ENCODE measurements at places on chromosomes 1 and 21.

GRCh38 chr1:230548357-230548756, 93.9 kb upstream of the COG2 start:
- no peak for DNase-seq

GRCh38 chr21:43763901-43764523, 12.1 kb downstream of the CSTB start:
- no peak for DNase-seq

- peak; percentile 34 for DNase-seq
Measured at GRCh38 chr1:211135342-211135950, 1.5 kb upstream of the KCNH1 start.

- no peak for DNase-seq
Measured at GRCh38 chr1:19658186-19658585, 6.5 kb upstream of the HTR6 start.

- no peak for DNase-seq
Measured at GRCh38 chr1:36524359-36525062, 41.8 kb upstream of the CSF3R start.

DNA sequence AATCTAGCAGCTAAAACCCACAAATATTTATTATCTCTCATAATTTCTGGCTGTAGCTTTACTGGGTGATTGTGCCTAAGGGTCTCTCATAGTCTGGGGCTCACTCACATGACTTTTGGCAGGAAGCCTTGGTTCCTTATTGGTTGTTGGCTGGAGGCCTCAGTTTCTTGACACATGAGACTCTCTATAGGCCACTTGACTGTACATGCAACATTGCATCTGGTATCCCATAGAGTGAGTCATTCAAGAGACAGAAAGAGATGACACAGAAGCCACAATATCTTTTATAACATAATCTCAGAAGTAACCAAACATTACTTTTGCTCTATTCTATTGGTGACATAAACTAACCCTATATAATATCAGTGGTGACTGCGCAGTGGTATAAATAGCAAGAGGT, 128.5 kb upstream of the HNRNPU start:
- DNase-seq: no peak

- DNase-seq: no peak
Measured at GRCh38 chr1:168373869-168374268, 93.2 kb downstream of the TBX19 start.

- no peak for DNase-seq
Measured at GRCh38 chr1:238991765-238992495, 394.4 kb upstream of the CHRM3 start.

DNA sequence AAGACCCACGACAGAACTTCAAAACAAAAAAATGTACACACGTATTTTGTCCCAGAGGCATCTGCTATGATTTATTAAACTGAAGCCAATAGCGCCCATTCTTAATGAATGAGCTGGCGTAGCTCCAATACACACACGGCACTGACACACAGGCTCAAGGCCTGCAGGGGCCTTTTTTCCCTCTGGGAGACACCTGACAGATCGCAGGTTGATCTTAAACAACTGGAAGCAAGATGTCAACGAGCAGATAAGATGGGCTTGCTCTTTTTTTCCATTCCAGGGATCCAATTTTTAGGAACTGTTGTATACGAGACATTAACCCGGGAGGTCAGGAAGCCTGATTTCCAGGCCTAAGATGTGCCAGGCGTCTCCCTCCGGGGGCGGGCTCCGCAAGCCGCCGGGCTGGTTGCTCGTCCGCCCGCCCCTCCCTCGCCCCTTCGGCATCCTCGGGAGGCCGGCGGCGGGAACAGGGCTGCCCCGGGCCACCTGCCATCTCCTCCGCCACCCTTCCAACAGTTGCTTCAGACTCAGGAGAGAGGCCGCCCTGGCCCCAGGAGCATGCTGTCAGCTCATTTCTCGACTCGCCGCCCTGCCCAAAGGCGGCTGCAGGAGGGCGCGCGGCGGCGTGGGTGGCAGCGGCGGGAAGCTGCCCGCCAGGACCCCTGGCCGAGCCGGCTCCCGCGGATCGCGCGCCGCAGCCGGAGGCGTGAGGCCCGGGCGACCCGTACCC, 735 bp downstream of the TTC13 start:
- DNase-seq: no peak

GRCh38 chr1:97680470-97680869, 240.4 kb downstream of the DPYD start:
- no peak for DNase-seq

- DNase-seq: peak; percentile 98
Measured at GRCh38 chr1:172286629-172287076, 133.8 kb upstream of the C1orf105 start.

- DNase-seq: no peak
Measured at GRCh38 chr1:45647248-45648021, 23.6 kb upstream of the CCDC17 start.

DNA sequence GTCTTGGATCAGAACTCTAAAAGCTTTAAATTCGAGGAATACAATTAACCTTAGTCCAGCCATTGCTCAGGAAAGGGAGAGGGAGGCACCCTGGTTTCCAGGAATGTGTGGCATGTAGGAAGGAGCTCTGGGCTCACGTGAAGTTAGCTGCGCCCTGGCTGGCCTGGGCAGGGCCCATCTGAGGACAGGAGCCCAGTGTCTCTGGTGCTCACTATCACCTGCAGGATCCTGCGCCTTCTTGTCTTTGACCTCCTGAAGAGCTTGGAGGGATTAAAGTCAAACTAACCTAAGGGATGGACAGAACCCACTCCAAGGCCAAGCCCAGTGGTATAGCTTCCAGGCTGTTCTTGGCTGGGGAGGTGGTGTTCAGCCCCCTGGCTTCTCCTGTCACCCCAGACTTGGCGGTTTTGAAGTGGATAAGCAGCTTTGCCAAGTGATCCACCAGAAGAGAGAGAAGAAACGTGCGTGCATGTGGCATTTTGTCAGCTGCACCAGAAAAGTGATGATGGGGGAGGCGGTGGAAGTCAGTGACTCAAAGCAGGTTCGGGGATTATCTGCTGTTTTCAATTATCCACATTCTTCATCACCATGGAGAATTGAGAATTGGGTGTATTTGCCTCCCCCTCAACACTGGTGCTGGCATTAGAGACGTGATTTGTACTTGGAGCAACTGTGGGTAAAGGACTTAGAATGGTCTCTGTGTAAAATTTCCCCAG, 11.9 kb upstream of the KCNN3 start:
- DNase-seq: no peak

GRCh38 chr1:50959303-50959912, 659 bp downstream of the FAF1 start:
- no peak for DNase-seq

DNA sequence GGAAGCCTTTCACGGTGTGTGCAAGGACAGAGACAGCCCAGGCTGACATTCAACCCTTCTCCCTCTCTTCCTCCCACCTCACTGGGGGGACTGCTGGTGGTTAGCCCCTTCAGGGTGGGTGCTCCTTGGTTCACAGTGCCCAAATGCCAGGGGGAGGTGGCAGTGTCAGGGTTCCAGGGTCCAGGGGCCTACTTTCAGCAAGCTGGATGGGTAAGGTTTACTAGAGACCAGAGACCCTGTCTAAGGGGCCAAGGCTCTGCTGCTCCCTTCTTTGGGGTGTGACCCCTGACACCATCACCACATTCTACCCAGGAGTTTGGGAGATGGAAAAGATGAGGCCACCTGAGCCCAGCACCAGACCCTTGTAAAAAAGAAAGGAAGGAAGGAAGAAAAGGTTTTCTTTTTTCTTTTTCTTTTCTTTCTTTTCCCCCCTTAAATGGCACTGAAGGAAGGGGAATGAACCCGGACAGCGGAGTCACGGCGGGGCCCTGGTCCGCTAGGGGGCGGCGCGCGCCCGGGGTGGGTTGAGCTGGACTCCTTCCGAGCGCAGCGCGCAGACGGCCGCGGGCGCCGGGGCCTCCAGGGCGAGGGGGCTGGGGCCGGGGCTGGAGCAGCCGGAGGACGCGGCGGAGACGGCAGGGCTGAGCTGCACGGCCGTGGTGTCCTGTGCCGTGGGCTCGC, 18.8 kb downstream of the KNCN start:
- no peak for DNase-seq

DNA sequence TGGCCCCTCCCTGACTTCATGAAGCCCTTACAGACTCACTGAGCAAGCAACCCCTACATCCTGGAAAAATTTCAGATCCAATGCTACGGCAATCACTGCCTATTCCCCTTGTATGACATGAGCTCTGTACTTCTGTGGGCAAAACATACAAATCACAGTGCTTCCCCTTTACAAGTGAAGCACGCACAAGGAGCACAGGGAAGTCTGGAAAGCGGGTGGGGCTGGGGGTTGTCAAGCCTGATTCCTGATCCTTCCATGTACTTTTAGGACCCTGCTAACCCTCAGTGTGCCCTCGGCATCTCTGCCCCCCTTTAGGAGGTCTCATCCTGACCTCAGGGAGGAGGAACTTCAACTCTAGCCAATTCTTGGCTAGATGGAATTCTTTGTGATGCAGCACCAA, 405.7 kb upstream of the POU3F1 start:
- DNase-seq: no peak

DNA sequence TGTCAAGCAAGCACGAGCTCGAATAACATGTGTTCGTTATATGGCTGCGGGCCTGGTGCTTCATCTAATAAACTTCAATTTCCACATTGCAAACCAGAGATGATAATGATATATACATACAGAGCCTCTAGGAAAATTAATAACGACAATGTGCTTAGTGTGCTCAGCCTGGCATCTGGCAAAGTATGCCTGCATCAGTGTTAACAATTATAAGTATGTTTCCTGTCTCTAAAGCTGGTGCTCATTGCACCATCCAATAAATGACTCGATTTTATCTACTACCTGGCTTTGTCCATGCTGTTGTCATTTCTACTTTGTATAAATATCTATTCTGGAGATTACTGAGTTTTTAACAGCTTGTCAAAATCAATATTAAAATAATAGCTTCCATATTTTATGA, 1402.6 kb downstream of the MRPL39 start:
- DNase-seq: no peak

GRCh38 chr1:230122366-230123279, 55.6 kb downstream of the GALNT2 start:
- no peak for DNase-seq

GRCh38 chr1:16115468-16115983, 40.3 kb downstream of the EPHA2 start:
- DNase-seq: no peak

- DNase-seq: no peak
Measured at GRCh38 chr1:111145542-111145941, 5.5 kb downstream of the CEPT1 start.

GRCh38 chr1:199687321-199687720, 340.2 kb upstream of the NR5A2 start:
- no peak for DNase-seq

DNA sequence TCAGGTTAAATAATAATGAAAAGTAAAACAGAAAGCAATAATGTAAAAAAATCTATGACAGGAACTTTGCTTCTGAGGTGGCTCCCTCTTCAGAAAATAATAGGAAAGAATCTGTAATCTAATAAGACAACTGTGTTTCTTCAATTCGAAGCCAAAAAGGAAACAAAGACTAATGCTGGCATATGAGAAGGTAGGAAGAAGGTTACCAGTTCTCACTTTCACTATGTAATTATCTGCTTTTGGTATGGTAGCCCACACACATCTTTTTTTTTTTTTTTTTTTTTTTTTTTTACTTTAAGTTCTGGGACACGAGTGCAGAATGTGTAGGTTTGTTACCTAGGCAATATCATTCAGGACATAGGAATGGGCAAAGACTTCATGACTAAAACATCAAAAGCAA, 47.1 kb downstream of the COP1 start:
- DNase-seq: no peak

- DNase-seq: no peak
Measured at GRCh38 chr1:86447198-86447790, 21.4 kb upstream of the CLCA1 start.

DNA sequence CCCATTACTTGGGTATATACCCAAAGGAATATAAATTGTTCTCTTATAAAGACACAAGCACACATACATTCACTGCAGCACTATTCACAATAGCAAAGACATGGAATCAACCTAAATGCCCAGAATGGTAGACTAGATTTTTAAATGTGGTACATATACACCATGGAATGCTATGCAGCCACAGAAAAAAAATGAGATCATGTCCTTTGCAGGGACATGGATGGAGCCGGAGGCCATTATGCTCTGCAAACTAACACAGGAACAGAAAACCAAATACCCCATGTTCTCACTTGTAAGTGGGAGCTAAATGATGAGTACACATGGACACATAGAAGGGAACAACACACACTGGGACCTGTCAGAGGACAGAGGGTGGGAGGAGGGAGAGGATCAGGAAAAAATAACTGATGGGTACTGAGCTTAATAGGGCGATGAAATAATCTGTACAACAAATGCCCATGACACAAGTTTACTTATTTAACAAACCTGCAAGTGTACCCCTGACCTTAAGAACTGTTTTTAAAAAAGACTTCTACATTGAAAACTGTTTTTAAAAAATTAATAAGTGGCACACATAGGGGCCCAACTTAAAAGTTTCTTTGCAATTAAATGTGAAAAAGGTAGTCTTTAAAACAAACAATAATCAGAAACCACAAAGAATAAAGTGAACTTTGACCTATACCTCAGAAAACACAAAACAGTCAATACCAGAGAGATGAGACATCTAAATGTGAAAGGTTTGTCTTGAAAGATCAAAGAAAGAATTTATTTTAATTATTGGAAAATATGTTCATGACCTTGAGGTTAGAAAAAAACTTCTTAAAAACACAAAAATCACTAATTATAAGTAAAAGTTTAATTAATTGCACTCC, 75.2 kb downstream of the CDC42BPA start:
- DNase-seq: no peak

- DNase-seq: no peak
Measured at GRCh38 chr1:206957639-206958038, 11.4 kb upstream of the PIGR start.

DNA sequence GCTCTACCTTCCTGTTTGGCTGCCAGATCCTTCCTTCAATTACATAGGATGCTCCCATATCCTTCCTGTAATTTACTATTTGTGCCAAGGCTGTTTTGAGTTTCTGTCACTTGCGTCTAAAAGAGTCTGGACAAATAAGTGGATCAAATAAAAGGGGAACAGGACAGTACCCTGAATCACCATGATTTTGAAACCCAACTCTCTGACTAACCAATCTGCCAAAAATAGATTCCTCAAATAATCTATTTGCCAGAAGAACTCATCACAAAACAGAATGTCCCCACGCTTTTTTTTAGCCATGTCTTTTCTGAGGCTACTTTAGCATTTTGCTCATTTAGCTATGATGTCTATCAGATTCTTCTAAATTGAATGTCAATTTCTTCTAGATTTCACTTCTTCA, 392.6 kb downstream of the NTNG1 start:
- DNase-seq: no peak

DNA sequence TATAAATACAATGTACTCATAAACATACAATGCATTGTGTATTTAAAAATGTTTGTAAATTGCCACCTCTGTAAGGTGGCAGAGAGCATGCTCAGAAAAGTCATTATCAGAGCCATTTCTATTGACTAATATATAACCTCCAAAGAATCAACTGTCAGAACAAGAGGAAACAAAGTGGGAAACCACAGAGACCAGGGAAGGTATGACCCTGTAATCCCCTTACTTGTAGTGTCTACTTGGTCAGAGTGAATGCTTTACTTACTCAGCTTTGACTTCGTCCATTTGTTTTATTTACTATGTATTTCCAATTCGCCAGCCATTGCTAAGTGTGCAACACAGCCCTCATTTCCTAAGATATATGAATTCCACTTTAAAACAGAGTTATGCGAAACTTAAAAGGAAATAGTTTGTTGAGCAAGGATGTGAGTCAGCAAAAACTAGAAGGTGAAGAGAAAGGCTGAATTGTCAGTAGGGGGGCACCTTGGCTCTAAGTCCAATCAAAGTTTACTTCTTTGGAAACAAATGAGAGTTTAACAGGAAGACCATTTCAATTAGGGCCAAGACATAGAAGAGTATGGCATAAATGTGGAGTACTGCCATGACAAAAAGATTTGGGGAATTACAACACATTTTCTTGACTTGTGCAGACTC, 671.7 kb upstream of the PTBP2 start:
- DNase-seq: no peak
